ENCODE measurements at places on chromosomes 4 and X.

DNA sequence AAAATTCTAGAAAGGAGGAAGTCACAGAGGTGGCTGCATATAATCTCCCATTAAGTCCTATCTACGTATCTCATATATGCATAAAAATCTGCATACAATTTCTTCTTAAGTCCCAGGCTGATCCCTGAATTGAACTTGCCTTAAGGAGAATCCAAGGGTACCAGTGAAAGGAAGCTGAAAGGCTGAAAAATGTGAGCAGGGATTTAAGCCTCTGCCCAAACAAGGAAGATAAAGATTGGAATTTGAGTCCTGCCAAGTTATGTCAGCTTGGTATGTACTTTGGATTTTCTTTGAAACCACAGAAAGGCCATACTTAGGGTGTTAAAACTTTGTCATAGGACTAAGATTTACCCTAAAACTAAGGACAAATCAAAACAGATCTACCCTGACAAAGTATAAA is 26.5 kb upstream of the GEMIN8 start:
- no peak for DNase-seq

- DNase-seq, result no peak
Observed at GRCh38 chrX:150197388-150197787, 165.7 kb upstream of the MAMLD1 start.

DNA sequence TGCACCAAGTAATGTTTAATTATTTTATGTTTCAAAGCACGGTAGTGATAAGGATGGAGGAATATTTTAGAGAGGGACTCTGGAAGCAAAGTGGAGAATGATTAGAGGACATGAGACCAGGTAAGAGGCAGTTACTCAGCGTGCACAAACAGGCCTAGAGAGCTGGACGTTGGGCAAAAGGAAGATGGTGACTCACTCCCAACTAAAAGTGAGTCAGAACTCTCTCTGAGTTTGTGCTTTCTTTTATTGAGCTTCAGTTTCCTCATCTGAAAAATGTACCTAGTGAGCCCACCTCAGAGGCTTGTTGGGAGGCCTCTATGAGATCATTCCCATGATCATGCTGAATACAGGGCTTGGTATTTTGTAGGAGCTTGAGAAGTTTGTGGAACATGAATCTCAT is 1.6 kb upstream of the ZC4H2 start:
- DNase-seq, result no peak

- DNase-seq, result no peak
Observed at GRCh38 chrX:857376-857775, 226.8 kb downstream of the SHOX start.

DNA sequence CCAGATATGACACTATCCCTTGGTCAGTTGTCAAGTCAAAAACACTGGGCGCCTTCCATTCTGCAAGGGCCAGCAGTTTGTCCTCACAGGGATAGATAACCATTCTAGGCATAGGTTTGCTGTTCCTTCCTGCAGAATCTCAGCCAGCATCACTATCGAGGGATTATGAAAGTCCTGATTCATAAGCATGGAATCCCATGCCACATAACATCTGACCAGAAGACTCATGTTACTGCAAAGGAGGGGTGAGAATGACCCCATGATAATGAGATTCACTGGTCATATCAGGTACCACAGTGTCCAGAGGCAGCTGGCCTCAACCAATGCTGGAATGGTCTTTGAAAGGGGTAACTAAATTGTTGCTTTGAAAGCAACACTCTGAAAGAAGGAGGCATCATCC is 84.7 kb downstream of the OTC start:
- DNase-seq, result no peak

DNA sequence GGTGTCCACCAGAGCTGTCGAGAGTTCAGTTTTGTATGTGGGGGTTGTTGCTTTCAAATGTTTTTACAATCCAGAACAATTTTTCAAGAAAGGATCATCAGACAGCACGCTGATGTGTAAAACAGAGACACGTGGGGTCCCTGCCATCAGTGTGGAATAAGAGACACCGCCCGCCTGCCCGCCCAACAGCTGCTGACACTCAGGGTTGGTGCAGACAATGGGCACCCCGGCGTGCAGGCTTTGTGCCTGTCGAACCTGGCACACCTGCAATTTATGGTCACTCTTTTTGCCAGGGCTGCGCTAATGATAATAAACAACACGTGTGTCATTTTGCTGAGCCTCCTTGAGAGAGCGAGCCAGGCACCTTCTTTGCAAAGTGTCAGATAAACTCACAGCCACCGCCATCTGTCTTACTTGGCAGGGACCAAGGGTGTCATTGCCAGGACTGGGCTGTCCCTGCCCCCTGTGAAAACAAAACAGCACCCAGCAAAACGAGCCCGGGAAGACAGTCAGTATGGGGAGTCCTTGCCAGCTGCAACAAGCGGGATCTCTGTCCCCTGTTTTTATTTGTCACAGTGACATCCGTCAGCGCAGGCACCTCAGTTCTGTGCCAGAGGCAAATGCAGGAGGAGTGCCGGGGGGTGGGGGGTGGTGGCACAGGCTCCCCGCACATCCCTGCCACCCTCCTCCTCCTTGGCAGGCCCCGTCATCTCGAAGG is 69.1 kb downstream of the PSAPL1 start:
- DNase-seq, result no peak

DNA sequence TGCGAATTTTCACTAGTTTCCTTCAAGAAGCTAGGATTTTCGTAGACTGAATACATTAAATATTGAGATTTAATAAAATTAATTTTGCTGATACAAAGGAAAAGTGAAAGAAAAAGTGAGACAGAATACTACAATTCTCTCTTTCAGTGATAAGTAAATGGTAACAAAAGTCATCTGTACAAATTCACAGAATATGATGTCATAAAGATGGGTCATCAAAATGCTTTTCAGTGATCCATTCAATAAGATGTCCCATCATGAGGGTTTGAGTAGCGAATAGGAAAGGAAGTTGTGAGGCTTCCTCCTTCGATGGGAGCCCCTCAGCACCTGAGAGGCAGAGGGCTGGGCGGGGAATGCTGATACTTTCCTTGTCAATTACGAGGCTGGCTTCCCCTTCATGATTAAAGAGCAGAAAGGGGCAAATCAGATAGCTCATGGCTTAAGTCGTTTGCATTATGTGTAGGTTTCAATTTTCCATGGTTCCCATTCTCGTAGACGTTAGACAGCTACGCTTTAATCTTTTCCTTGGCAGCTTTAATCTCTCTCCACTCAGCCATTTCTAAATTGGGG is 108.8 kb upstream of the SORBS2 start:
- DNase-seq, result no peak

DNA sequence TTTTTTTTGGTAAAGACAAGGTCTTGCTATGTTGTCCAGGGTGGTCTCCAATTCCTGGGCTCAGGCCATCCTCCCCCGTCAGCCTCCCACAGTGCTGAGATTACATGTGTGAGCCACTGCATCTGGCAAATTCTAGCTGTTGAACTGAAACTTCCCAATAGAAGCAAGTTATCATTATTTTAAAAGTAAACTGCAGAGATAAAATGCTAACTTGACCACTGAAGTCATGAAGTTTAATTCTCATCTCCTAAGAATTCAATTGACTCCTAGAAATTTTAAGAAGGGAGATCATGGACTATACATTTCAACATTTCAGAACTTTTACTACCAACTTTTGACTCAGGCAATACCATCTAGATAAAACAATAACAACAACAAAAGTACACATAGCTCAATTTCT is 11.7 kb upstream of the EXOSC9 start:
- no peak for DNase-seq

- DNase-seq, result no peak
Observed at GRCh38 chr4:90419124-90419711, 292.0 kb downstream of the CCSER1 start.

DNA sequence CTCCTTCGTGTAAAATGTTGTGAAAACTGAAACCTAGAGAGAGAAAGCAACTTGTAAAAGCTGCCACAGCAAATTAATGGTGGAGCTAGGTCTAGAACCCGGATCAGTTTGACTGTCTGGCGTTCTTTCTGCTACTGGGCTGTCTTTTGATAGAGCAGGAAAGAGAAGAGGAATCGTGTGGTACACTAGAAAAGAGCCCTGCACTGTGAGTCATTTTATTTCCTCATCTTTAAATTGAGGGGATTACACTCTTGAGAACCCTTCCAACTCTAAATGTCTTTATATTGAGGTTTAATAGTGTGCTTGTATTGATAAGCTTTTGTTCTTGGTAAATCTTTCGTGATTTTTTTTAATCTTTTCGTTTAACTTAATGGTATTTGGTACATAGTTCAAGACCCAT is 4.3 kb downstream of the WDR44 start:
- DNase-seq, result no peak

DNA sequence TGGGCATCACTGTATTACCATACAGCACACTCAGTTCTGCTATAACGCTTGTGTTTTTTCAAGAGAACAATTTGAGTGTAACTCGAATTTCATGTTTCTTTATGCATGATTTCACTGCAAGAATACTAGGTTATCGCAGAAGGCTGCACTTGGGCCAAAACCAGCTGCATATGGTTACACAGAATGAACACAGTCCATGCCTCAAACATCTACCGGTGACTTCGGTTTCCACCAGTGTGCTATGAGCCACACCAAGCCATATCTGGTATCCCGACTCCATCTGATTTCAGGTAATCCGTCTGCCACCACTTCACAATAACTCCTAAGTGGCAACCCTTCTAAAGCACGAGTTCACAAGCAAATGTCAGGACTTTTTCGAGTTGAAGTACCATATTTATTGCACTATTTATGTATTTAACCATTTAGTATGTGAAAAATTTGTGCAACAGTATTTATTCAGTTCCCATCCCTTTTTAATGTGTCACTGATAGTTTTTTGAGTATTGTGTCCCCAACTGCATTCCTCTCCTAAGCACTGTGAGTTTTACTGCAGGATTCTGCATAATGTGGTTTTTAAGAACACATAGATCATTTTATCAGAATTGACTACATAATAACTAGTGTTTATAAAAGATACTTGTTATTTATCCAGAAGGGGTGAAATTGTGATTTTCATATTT is 111.8 kb downstream of the APBB2 start:
- no peak for DNase-seq

DNA sequence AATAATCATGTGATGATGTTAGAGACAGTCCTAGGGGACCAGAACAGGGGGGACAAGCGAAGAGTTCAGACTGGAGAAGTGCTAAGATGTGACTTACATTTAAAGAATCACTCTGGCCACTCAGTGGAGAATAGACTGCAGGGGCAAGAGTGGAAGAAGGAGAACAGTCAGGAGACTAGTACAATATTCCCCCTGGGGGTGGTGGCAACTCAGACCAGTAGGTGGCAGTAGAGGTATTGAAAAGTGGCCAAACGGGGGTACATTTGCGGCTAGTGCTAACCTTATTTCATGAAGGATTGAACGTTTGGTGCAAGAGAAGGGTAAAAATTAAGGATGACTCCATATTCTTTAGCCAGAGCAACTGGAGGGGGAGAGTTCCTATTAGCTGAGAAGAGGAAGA is 2.7 kb upstream of the BMX start:
- peak; percentile 8 for DNase-seq

- no peak for DNase-seq
Observed at GRCh38 chrX:75067931-75068330, 88.2 kb downstream of the ABCB7 start.

DNA sequence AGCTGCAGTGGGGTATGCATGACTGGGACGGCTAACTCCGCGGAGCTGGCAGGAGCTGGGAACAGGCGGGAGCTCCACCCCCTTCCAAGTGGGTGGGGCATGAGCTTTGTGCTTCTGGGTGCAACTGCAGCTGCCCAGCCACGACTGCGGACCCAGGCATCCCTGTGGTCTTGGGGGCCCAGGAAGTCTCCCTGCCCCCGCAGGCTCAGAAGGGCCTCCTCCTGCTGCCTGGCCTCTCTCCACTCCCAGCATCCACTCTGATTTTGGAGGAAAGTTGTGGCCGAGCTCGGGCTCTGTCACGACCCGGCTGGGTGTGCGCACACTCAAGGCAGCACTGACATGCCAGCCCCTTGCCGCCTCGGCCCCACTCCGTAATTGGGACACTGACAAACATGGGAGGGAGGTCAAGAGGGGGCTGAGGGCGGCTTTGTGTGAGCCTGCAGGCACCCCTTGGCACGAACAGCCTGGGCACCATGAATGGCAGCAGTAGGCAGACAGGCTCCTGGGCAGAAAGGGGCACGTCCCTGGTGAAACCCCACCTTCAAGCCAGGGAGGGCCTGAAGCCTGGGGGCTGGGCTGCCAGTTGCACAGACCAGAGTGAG is 822.6 kb downstream of the GLUD2 start:
- no peak for DNase-seq

DNA sequence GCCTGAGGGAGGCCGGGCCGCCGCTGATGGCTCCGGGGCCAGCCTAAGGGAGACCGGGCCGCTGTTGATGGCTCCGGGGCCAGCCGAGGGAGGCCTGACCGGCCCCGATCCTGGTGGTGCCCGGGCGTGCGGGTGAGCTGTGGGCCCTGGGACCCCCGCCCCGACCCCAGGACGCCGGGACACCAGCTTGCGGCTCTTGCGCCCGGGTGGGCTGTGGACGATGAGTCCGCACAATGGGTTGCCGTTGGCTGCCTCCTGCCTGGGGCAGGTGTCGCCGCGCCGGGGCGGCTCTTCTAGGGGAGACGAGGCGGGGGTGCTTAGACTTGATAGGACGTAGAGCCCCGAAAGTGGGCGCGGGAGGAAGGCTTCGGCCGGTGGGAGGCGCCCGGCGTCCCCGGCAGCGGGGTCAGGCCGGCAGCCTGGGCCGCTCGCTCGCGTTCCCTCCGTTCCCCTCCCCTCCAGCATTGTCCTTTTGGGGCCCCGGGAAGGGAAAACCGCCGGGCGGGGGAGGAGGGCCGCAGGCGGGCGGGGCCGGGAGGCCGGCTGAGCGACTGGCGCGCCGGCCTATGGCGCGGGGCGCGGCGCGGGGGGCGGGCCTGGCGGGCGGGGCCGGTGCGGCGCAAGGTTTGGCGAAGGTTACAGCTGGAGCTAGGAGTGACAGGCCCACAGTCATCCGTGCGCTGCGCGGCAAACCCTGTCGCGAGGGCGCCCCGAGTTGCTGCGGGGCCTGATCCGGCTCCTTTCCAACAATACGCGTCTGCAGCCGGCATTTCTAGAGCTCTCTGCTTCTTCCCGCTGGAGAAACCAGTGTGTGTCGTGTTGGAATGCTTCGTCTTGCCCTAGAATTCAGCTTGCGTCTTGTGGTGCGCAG is 819 bp downstream of the KIAA0232 start:
- peak; percentile 82 for DNase-seq

DNA sequence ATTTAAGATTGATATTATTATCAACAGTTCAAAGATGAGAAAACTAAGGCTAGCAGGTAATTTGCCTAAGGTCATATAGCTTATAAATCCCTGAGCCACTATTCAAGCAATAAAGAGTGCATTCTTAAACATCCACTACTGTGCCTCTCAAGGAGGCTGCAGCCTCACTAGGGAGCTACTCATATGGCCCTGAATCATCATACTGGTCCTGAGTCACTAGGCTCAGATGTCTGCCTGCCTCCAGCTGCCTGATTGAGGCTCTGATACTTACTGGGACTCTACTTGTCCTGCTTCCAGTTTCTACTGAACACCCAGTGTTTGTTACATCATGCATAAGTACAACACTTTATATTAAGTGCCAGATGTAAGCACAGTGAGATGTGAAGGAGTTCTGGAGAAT is 110.7 kb downstream of the AASDH start:
- no peak for DNase-seq

DNA sequence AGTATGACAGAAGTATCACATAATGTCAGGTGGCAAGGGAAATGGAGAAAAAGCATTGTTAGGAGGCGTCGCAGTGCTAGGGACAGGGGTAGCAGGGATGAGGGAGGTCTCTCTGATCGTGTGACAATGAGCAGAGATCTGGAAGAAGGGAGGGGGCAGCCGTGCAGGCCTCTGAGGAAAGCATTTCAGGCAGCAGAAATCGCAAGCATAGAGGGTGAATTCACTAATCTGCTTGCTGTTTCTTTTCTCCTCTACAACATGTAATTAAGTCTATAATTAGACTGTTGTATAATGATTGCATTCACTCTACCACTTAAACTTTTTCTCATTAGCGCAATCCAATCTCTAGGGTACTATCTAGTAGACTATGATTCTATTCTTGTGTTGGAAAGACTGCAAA is 9.1 kb downstream of the CYP4V2 start:
- no peak for DNase-seq
